Left lung (tissue), 14 donors: ENCODE measurements at places on chromosomes 3 and 15. TPM values are rescaled to one million over a fixed set of nuclear protein-coding genes. Genes with fewer than 3 reads are reported as not detected.

Gene ZIC4
- total RNA-seq, result not detected

Gene ALPK3
- total RNA-seq, result 6.9 TPM

Gene MLF1
- 12.0 TPM for total RNA-seq

Gene CALML4
- 3.0 TPM for total RNA-seq

DNA sequence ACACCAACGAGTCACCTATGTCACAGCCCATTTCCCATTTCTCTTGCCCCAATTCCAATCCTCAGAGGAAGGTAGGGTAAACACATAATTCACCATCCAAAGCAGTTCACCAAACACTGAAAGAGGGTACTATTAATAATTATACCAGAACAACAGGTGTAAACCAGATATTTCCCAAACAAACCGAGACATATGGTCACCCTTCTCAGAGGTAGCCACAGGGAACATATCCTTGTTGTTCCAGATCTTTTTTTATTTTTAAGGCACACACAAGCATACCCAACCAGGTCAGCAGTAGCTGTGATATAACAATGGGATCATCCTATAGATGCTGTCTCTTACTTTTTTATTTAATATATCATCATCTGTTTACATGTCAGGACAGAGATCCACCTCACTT, 24.7 kb downstream of the MAGI1 start:
- no peak overlapping the region for H3K4me3 ChIP-seq
- H3K27me3 ChIP-seq, result no peaks in the 10 kb centered on the region
- H3K4me1 ChIP-seq, result no peaks in the 10 kb centered on the region
- H3K36me3 ChIP-seq, result no peaks in the 10 kb centered on the region

DNA sequence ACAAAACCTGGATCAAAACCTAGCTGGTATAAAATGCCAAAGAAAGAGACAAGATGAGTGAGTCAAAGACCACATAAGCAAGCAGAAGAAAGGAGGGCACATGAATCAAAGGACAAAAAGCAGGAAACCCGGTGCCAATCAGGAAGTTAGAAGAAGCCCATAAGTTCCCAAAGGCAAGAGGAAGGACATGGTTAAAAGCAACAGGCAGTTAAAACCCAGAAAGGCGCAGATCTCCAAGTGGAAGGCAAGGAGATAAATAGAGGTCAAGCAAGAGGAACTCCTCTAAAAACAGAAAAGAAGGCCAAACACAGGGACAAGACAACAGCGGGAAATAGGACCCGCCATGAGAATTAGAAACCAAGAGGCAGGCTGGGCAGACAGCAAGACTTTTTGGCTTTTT, 4.4 kb downstream of the TMOD2 start:
- DNase-seq, result no peak
- no peaks in the 10 kb centered on the region for H3K36me3 ChIP-seq
- no peaks in the 10 kb centered on the region for H3K27me3 ChIP-seq
- peaks cover 75% of the 10 kb centered on the region for H3K4me1 ChIP-seq

- H3K4me3 ChIP-seq, result no peak overlapping the region
- no peak overlapping the region for H3K27ac ChIP-seq
- no peaks in the 10 kb centered on the region for H3K4me1 ChIP-seq
- H3K27me3 ChIP-seq, result no peaks in the 10 kb centered on the region
- no peak for DNase-seq
Observed at GRCh38 chr3:160094562-160094961, 105.9 kb downstream of the IL12A start.

Gene GOLGA8A
- total RNA-seq, result 25.4 TPM

- no peaks in the 10 kb centered on the region for H3K36me3 ChIP-seq
- peak; percentile 92 for DNase-seq
- peaks cover 5% of the 10 kb centered on the region for H3K4me1 ChIP-seq
- no peak overlapping the region for H3K27ac ChIP-seq
Observed at GRCh38 chr15:77083381-77084160, 12.7 kb upstream of the TSPAN3 start.

Gene ERICH6
- total RNA-seq, result not detected

Gene ROBO2
- total RNA-seq, result 4.9 TPM

GRCh38 chr3:73284472-73284871, 223.0 kb downstream of the EBLN2 start:
- no peak for DNase-seq
- no peaks in the 10 kb centered on the region for H3K36me3 ChIP-seq
- H3K27me3 ChIP-seq, result no peaks in the 10 kb centered on the region
- H3K4me3 ChIP-seq, result no peak overlapping the region

- H3K27me3 ChIP-seq, result no peaks in the 10 kb centered on the region
- peaks cover 12% of the 10 kb centered on the region for H3K4me1 ChIP-seq
- no peak overlapping the region for H3K4me3 ChIP-seq
- DNase-seq, result no peak
- H3K27ac ChIP-seq, result no peak overlapping the region
- no peaks in the 10 kb centered on the region for H3K36me3 ChIP-seq
Observed at GRCh38 chr15:70748281-70748747, 15.0 kb downstream of the UACA start.

DNA sequence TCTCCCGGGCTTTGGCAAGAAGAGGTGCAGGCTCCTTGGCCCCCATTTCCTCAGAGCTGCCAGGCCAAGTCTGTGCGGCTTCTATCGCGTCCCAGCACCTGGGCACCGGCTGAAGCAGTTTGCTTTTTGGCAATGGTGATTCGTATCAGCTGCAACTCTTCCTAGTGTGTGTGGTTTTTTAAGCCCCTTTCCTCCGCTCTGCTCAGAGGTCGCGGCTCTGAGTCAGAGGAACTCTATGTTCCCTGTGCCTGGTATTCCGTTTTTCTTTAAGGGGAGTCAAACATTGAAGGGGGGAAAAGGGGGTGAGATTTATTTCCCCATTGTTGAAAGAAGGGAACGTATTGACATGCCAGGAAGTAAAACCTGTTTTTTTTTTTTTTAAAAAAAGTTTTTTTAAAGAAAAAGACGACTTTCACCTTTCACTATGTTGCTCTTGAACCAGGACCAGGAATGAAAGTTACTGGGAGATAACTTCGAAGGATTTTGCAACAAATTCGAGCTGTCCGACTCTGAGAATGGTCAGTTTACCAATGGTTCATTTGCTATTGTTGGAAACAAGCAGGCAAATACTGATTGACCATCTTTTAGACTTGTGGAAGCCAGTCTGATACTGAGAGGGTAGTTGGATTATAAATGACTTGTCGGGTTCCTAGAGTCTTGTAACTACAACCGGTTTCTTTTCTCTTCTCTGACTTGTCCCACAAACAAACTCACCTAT, 1.1 kb downstream of the ARMC8 start:
- H3K4me1 ChIP-seq, result peaks cover 6% of the 10 kb centered on the region
- peak overlapping the region; percentile 83 for H3K4me3 ChIP-seq
- peak overlapping the region; percentile 93 for H3K27ac ChIP-seq
- no peaks in the 10 kb centered on the region for H3K36me3 ChIP-seq
- no peak for DNase-seq

DNA sequence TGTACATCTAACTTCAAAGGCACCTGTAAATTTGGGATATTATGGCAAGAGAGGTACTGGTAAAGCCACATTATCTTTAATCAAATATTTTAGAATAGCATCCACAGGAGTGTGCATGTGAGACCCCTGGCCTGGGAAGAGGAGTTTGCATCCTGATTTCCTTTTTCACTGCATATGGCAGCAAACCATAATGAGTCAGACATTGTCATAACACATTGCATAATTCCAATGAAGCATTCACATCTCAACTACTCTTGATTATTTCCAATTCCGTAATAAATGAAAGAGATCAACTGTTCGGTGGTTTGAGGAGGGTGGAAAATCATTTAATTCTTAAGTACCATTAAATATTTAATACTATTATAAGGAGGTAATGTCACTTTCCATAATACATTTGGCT, 215.0 kb downstream of the MECOM start:
- no peak overlapping the region for H3K4me3 ChIP-seq
- DNase-seq, result no peak
- no peaks in the 10 kb centered on the region for H3K27me3 ChIP-seq
- H3K27ac ChIP-seq, result no peak overlapping the region

Gene SCAANT1
- not detected for total RNA-seq

GRCh38 chr3:102346897-102347296, 87.9 kb upstream of the ZPLD1 start:
- no peak for DNase-seq
- H3K27ac ChIP-seq, result no peak overlapping the region
- H3K4me3 ChIP-seq, result no peak overlapping the region
- H3K4me1 ChIP-seq, result no peaks in the 10 kb centered on the region

GRCh38 chr15:66566963-66567531, 1.2 kb upstream of the LCTL start:
- H3K36me3 ChIP-seq, result no peaks in the 10 kb centered on the region
- H3K4me1 ChIP-seq, result no peaks in the 10 kb centered on the region
- no peaks in the 10 kb centered on the region for H3K27me3 ChIP-seq
- H3K4me3 ChIP-seq, result no peak overlapping the region

DNA sequence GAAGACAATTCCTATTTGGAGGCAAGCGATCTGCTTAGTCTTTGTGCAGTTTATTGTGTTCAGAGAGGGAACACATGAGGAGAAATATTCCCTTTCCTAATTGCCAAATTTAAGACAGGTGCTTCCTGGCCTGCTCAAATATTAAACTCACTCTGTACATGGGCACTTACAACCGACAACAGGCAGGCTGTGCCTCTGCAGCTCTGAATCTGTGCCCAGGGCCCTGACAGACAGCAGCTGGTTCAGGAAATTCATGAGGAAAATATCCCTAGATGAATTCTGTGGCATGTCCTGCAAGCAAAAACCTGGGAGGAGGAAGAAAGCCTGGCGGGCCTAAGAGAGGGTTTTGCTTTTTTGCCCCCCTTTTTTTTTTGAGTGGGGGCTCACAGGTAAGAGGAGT, 169.3 kb upstream of the TRIM42 start:
- no peaks in the 10 kb centered on the region for H3K36me3 ChIP-seq
- no peaks in the 10 kb centered on the region for H3K4me1 ChIP-seq
- no peak for DNase-seq
- H3K4me3 ChIP-seq, result no peak overlapping the region

DNA sequence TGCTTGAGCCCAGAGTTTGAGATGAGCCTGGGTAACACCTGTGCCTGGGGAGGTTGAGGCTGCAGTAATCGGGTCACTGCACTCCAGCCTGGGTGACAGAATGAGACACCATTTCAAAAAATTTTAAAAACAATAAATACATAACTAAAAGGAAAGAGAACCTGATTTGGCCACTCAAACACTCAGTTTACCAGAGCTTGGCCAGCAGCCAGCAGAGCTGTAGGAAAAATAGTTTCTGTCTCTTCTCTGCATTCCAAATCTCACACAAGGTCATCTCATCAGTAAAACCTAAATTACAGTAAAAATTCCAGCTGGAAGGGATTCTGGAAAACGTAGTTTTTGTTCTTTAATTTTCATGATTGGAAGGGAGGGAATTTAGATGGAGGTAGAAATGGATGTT, 7.8 kb upstream of the PPM1L start:
- DNase-seq, result no peak
- H3K27ac ChIP-seq, result no peak overlapping the region
- H3K27me3 ChIP-seq, result no peaks in the 10 kb centered on the region

- H3K36me3 ChIP-seq, result no peaks in the 10 kb centered on the region
- H3K27me3 ChIP-seq, result no peaks in the 10 kb centered on the region
- no peak for DNase-seq
Observed at GRCh38 chr15:78987556-78988360, 42.9 kb upstream of the CTSH start.

DNA sequence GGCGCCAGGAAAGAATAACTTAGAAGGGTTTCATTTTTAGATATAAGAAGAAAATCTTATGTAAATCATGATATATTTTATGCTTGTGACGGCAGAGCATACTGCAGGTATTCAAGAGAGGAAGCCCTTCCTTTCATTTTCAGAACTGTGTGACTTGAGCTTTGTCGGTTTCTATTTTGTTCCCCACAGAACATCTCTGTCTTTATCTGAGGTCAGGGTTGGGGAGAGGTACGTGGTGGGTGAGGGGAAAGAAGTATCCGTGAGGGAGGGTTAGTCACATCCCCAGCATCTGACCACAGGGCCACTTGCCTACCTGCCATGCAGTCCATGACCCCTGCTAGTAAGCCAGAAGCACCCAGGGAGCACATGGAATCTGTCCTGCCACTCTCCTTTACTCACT, 126.5 kb downstream of the DGKG start:
- DNase-seq, result no peak
- no peaks in the 10 kb centered on the region for H3K36me3 ChIP-seq
- H3K27ac ChIP-seq, result no peak overlapping the region

Gene CPEB1
- 1.3 TPM for total RNA-seq

Gene GRK7
- total RNA-seq, result not detected

DNA sequence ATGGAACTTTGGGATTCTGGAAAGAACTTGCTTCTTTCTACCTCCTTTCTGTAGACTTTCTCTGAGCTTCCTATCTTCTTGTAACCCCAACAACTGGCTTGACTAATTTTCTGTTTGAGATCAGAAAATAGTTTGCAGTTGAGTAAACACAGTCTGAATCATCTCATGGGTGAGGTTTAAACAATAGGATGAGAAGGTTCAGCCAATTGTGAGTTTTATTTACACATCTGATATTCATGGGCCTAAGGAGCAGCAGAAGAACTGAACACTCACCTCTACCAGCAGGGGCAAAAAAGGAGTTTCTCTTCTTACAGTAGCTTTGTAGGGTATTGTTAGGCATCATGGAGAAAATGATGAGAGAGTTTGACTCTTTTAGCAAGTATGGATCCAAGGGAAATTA, 54.2 kb downstream of the DTWD1 start:
- H3K27me3 ChIP-seq, result no peaks in the 10 kb centered on the region
- no peaks in the 10 kb centered on the region for H3K36me3 ChIP-seq
- H3K4me1 ChIP-seq, result no peaks in the 10 kb centered on the region
- no peak overlapping the region for H3K27ac ChIP-seq
- DNase-seq, result no peak

Gene UCN2
- total RNA-seq, result 0.37 TPM

GRCh38 chr3:12175844-12176453, 17.2 kb upstream of the TIMP4 start:
- H3K4me1 ChIP-seq, result peaks cover 12% of the 10 kb centered on the region
- no peaks in the 10 kb centered on the region for H3K36me3 ChIP-seq
- DNase-seq, result no peak
- no peak overlapping the region for H3K4me3 ChIP-seq
- H3K27me3 ChIP-seq, result no peaks in the 10 kb centered on the region

DNA sequence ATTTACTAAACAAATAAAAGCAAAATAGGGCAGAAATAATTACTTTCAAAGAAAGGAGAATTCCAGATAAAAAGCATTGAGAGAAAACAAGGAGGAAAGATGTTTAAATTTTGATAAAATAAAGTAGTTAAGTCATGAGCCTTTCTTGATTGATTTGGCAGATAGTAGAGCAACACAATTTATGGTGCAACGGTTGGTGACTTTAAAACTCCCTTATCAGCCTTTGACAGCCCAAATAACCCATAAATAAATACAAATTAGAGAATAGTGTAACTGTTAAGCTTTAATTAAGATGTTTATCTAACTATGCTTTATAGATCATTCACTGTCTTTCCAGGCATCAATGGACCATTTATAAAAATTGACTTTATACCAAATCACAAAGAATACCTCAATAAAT, 54.0 kb upstream of the EIF1B start:
- no peaks in the 10 kb centered on the region for H3K36me3 ChIP-seq
- H3K27ac ChIP-seq, result no peak overlapping the region
- no peaks in the 10 kb centered on the region for H3K27me3 ChIP-seq
- no peak for DNase-seq
- H3K4me1 ChIP-seq, result no peaks in the 10 kb centered on the region

- no peaks in the 10 kb centered on the region for H3K36me3 ChIP-seq
- DNase-seq, result peak; percentile 8
- H3K27me3 ChIP-seq, result no peaks in the 10 kb centered on the region
Observed at GRCh38 chr3:102936511-102937045, 501.8 kb downstream of the ZPLD1 start.

- H3K4me3 ChIP-seq, result no peak overlapping the region
- H3K4me1 ChIP-seq, result peaks cover 30% of the 10 kb centered on the region
- H3K36me3 ChIP-seq, result no peaks in the 10 kb centered on the region
- no peaks in the 10 kb centered on the region for H3K27me3 ChIP-seq
- no peak for DNase-seq
Observed at GRCh38 chr3:46222435-46223161, 14.5 kb upstream of the CCR1 start.
